CD4-positive, alpha-beta T cell (primary cell): ENCODE measurements at places on chromosomes 11 and 22.

- no peak for DNase-seq
Observed at GRCh38 chr22:27201741-27202140, 544.4 kb downstream of the MIAT start.

GRCh38 chr11:41400819-41401382 is 58.6 kb downstream of the LRRC4C start:
- no peak for DNase-seq

DNA sequence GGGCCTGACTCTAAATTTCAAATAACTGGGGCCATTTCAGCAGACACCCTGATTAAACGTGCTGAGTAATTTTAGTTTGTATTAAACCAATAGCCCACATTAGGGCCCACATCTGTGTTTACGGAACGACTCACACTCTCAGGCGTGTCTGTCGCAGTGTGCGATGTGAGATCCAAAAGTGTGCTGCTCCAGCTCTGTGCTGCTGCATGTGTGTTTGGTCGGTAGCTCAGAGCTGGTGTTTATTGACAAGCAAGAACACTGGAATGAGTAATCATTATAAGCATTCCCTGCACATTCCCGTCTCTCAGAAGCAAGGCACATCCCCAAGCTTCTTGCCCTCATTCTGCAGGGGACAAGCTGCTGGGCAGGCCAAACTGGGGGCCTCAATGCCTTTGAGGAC is 7.8 kb downstream of the OPCML start:
- no peak for DNase-seq

DNA sequence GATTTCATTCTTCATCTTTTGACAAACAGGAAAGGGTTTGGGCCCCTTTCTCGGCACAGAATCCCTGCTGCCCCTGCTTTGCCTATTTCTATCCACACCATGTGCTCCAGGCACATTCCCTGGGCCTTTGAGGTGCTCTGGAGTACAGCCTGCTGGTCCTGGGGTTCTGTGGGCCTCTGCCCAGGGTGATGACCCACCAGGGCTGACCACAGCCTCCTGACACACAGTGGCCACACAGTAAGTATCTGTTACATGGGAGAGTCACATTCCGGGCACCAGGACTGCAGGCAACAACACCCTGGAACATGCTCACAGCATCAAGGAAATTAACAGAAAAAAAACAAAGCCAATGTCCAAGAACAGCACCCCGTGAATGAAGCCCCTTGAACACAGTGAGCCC is 39.1 kb downstream of the SCUBE2 start:
- no peak for DNase-seq

DNA sequence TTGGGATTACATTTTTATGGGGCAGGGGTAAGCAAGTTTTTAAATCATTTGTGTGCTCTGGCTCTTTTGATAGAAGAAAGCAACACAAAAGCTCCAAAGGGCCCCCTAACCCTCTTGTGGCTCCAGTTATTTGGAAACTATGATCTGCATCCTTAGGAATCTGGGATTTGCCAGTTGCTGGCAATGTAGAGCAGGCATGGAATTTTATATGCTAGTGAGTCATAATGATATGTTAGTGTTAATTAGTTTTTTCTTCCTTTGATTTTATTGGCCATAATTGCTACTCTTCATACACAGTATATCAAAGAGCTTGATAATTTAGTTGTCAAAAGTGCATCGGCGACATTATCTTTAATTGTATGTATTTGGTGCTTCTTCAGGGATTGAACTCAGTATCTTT is 10.1 kb downstream of the RAG1 start:
- DNase-seq: no peak

- peak; percentile 90 for DNase-seq
Observed at GRCh38 chr11:326842-327580, 6.4 kb upstream of the IFITM3 start.

- DNase-seq: no peak
Observed at GRCh38 chr11:37230865-37231264, 632.8 kb upstream of the RAG2 start.

DNA sequence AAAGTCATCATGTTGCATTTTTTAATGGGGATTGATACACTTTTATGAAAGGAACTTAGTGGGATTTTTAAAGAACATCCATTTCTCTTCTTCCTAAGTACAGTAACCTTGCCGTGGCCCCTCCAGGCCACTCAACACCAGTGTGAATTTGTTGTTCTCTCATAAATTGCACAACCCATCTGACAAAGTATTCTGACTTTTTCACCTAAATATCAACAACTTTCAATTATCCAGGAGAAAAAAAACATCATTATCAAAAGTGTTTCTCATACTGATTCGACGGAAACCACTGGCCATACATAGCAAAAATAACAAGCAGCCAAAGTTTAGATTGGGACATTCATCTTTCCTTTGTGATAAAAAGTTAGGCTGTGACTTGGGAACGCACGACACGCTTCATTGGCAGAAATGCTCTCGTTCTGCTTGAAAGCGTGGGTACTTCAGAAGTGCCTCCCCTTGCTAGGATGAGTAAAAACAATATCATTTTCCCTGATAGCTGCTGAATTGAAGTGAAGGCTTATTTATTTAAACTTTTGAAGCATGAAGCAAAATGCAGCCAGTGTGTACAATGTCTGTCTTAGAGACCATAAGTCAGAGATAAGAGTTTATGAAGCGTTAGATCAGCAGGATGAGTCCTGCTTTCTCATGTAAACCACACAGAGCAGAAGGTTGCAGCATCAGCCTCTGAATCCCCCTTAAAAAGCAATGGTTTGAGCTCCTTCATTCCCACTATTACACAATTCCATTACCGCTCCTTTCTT is 20.6 kb upstream of the EIF3M start:
- DNase-seq: no peak

GRCh38 chr11:103483996-103484395 is 374.8 kb downstream of the DYNC2H1 start:
- DNase-seq: no peak

GRCh38 chr11:112410325-112410724 is 149.7 kb upstream of the PLET1 start:
- no peak for DNase-seq

DNA sequence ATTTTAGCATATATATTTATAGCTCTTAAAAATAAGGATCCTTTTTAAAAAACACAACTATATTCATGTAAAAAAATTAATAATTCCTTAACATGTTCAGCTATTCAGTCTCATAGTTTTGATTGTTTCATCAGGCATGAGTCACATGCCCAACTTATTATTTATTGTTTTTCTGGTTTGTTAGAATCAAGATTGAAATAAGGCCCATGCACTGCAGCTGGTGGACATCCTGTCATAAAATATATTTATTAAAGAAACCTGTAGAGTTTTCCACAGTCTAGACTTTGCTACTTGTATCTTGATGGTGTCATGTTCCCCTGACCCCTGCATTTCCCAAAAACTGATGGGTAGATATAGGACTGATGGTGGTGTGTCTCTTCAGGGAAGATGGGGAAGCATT is 77.4 kb downstream of the PARVA start:
- DNase-seq: no peak

GRCh38 chr11:12554122-12554521 is 120.1 kb upstream of the TEAD1 start:
- no peak for DNase-seq

- DNase-seq: no peak
Observed at GRCh38 chr11:3894128-3894731, 38.8 kb downstream of the STIM1 start.
